Activated naive CD8-positive, alpha-beta T cell treated with anti-CD3 and anti-CD28 coated beads for 36 hours (primary cell): ENCODE measurements at places on chromosomes 4 and X.
A peak's percentile ranks its signal among the peaks of the same experiment; 100 is the strongest.

GRCh38 chrX:41350976-41351569 lies 17.1 kb downstream of the DDX3X start:
- DNase-seq: no peak

DNA sequence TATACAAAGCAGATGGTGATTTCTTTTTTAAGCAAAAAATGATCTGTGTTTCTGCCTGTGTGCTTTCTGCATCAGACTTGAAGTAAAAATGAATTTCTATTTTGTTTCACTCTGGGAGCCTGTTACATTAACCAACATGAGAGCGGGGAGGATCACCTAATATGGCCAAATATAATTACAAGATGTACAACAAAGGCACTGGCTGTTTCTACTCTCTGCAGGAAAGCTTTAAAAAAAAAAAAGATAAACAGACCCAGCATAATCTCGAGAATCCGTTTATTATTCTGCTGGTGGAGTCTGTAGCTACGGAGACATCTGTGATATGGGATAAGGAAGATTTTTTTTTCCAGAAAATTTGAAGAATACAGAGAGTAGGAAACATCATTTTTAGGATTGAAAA lies 103.6 kb downstream of the COMMD8 start:
- DNase-seq: no peak

- no peak for DNase-seq
Observed at GRCh38 chr4:144656850-144657249, 10.9 kb downstream of the HHIP start.

DNA sequence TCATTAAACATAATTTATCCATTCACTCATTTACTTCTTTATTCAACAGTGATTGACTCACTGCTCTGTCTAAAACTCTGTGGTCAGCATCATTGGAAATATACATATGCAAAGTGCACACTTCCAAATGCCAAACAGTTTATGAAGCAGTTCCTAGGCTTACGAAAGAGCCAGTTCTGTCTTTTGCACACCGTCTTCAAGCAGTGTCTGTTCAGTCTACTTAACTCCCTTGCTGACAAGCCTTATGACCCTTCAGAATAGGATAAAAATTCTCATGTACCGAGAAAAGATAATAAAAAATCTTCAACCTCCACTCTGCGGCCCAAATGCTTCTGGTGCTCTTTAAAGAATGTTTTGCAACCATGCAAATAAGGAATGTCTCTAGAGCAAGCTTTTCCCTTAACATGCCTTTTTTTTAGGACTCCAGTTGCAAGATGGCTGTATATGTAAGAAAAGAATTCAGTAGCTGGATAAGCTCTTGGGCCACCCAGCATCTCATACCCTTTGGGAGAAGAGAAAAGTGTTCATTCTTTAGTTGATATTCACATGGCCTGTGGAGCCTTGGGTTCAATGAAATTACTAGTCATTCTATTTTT lies 1037.0 kb upstream of the SLIT2 start:
- DNase-seq: no peak

GRCh38 chr4:59818656-59819055 lies 1381.5 kb upstream of the ADGRL3 start:
- no peak for DNase-seq

- no peak for DNase-seq
Observed at GRCh38 chrX:50814701-50815100, 707 bp upstream of the SHROOM4 start.

DNA sequence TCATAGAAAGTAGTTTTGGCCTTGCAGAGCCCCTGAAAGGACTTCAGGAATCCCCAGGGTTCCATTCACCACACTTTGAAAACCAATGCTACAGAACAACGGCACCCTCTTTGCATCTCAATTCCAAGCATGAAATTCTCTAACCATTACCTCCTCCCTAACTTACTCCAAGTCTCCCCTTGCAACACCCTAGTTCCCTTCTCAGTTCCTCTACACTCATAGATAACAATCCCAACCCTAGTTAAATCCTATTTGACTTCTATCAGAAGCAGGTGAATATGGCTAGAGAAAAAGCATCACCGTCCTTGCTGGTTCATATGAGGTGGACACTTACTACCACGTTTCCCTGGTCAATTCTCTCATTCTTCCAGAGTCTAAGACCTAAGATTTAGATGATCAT lies 2.4 kb downstream of the RCHY1 start:
- DNase-seq: no peak

- DNase-seq: no peak
Observed at GRCh38 chr4:98092833-98093439, 50.3 kb downstream of the STPG2 start.

DNA sequence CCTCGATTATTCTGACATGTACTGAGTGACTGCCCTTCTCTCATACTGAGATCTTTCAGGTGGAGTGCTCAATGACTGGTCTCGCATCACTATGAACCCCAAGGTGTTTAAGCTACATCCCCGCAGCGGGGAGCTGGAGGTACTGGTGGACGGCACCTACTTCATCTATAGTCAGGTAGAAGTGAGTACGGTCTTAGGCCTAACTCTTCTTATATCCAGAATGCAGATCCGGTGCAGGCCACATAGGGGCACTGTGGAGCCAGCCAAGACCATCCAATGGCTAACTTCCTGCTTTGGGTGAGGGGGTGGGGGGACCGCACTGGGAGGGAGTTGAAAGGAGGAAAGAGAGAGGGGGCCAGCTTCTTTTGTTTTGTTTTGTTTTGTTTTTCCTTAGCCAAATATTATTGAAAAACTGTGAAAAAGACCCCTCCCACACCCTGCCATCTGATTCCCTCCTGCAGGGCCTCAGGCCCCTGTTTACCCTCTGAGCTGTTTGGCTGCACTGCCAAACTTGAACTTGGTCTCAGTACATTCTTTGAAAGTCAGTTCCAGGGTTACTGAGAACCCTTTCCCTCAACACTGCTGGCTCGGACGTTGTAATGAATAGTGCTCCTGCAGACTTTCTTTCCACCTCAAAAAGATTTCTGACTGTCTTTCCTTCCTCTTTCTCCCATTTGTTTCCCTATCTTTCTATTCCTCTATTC lies 16.2 kb downstream of the AWAT2 start:
- peak; percentile 24 for DNase-seq

DNA sequence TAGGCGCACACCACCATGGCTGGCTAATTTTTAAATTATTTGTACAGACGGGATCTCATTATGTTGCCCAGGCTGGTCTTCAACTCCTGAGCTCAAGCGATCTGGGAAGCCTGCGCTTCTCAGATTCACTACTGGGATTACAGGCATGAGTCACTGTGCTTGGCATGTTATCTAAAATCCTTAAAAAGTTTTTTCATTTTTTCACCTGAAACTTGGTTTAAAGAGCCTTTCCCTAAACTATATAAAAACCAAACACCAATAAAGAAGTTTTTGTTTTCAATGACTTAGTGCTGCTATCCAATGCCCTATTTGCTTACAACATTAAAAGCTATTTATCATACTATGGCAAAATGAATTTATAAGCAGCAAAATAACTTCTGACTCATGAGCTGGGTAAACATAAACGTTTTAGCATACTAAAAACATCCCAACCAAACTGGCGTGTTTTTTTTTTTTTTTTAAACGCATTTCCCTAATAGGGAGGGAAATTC lies 127.8 kb downstream of the UBE2K start:
- DNase-seq: no peak
